ENCODE measurements at places on chromosomes 12 and 14. TPM values are rescaled to one million over a fixed set of nuclear protein-coding genes. Genes with fewer than 3 reads are reported as not detected.

Gene PLEKHG7
- not detected for total RNA-seq

Gene CCDC177
- total RNA-seq: not detected

Gene TAS2R10
- total RNA-seq: not detected

Gene CMA1
- total RNA-seq: not detected

Gene SLC24A4
- total RNA-seq: not detected

Gene RD3L
- not detected for total RNA-seq

Gene RNASE13
- not detected for total RNA-seq

Gene PPP4R4
- total RNA-seq: 19.8 TPM

Gene IAPP
- not detected for total RNA-seq

Gene AQP6
- total RNA-seq: 0.51 TPM

Gene NCOR2
- 6.1 TPM for total RNA-seq

Gene VWF
- total RNA-seq: 0.22 TPM

Gene MAX
- 28.5 TPM for total RNA-seq

Gene PRR4
- 1.2 TPM for total RNA-seq

Gene SOX5
- 76.4 TPM for total RNA-seq

Gene VASH1
- total RNA-seq: 0.18 TPM

Gene MYO1H
- total RNA-seq: not detected

Gene SLC8A3
- total RNA-seq: not detected

Gene SYT1
- total RNA-seq: not detected

Gene RAD9B
- 0.38 TPM for total RNA-seq

Gene IFNG-AS1
- total RNA-seq: not detected

Gene CCDC175
- not detected for total RNA-seq

Gene NGB
- total RNA-seq: not detected

Gene PTPRQ
- total RNA-seq: not detected

Gene TGFB3
- total RNA-seq: 1.4 TPM

Gene ASCL1
- not detected for total RNA-seq

Gene TESPA1
- total RNA-seq: not detected

Gene KRT74
- not detected for total RNA-seq

Gene VRTN
- total RNA-seq: not detected

Gene PTHLH
- total RNA-seq: not detected

Gene FGF23
- not detected for total RNA-seq
